ENCODE measurements at places on chromosomes 12 and 14. TPM values are rescaled to one million over a fixed set of nuclear protein-coding genes. Genes with fewer than 3 reads are reported as not detected.

DNA sequence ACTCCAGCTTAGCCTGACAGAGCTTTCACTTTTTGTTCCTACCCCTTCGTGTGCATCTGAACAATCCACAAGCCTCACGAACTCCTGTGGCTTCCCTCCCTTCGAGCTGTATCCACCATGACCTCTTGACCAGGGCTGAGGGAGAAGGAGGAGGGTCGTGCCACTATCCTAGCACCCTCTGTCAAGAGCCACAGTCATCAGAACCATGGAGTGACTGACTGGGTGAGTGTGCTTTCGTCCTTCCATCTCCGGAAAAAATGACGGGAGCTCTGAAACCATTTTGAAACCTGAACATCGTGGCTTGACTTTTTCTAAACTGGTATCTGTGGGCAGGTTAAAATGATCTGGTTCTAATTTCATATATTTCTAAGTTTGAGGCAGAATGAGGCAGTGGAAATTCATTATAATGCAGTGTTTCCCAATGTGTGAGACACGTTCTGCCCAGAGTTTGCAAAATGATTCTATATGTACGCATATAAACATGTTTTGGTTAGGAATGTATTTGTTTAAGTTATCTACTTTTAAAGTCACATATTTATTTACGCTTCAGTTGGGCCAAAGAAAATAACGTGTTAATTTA is 27.0 kb downstream of the IL26 start:
- no peak for DNase-seq

The RNASE1 gene
- total RNA-seq: not detected

The SOCS4 gene
- total RNA-seq: 13.6 TPM

DNA sequence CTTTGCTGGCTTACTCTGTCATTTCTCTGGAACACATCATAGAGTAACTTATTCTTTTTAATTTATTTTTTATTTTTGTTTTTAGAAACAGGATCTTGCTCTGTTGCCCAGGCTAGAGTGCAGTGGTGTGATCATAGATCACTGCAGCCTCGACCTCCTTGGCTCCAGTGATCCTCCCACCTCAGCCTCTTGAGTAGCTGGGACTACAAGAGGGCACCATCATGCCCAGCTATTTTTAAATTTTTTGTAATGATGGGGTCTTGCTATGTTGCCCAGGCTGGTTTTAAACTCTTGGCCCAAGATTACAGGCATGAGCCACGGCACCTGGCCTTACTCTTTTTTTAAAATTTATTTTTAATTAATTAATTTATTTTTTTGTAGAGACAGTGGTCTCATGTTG is 32.2 kb upstream of the RD3L start:
- DNase-seq: no peak

- DNase-seq: no peak
Observed at GRCh38 chr12:33322519-33322918, 117.1 kb downstream of the SYT10 start.

The GARIN6 gene
- not detected for total RNA-seq

The ACSM4 gene
- total RNA-seq: not detected

DNA sequence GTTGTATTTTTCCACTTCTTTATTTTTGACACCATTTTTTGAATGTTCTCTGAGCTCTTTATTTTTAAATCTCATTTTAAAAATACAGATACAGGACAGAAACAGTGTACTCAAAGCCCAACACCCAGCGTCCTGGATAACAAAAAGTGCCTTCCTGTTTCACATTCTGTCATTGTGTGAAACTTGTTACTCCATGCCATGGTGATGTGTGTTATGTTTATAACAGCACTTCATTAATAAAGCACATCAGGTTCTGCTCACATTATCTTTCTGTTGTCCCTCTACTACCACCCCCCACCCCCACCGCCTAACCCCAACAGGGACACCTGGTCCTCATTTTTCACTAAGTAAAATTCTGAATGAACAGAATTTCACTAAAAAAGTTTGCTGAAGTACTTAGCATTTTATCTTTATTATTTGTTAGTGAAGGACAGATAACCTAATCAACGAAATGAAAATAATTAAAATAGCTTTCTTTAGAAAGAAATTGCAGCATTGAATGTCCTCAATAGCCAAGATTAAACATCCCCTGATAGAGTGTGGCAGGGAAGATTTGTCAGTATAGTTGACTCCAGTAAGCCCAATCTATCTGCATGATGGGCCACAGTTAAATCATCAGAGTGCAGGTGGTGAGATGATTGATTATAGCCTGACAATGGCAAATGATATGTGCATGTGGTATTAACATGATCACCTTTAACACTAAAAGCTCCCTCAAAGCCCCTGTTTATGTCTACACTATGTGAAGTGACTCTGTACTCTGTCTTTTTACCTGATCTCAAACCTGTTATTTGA is 153.9 kb downstream of the ACSS3 start:
- no peak for DNase-seq

GRCh38 chr12:113297621-113298471 is 37.1 kb downstream of the SLC8B1 start:
- DNase-seq: no peak

DNA sequence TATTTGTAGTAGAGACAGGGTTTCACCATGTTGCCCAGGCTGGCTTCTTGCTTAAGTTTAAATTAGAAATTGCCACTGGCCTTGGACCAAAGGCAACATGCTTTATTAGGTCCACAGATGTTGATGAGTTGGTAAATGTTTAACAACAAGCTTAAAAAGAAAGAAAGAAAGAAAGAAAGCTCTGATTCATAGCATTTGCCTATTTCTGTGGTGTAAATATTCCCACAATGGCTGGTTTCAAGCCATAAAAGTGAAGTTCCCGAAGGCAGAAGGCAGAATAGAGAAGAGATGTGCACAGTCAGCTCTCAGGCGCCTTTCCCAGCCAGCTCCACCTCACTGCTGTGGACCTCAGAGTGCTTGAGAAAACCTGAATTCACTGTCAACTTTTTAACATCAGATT is 26.4 kb downstream of the KCNK13 start:
- no peak for DNase-seq

- DNase-seq: no peak
Observed at GRCh38 chr12:106739815-106740530, 34.5 kb upstream of the RIC8B start.

DNA sequence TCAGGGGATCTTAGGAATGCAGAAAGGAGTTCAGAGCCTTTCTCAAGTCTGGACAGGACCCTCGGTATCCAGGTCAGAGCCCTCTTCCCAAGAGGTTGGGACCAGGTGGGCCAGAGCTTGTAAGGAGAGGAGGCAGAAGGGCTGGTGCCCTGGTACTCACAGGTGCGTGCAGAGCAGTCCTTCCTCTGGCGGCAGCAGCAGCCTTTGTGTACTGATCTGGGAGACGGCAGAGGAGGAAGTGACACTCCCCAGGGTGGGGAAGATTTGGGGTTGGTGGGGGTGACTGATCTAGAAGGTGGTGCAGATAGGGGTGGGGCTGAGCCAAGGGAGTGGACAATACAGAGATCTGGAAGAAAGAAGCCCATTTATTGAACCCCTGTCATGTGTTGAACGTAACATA is at the start of gene ITGB7:
ITGB7 (minus strand) TSS at position 210 of the 400 bp plus-strand sequence. CDS start 6,808 bp downstream, outside the sequence.
- no peak for DNase-seq

The IL23A gene
- total RNA-seq: not detected

- no peak for DNase-seq
Observed at GRCh38 chr14:68702135-68702534, 90.7 kb downstream of the ZFP36L1 start.

- no peak for DNase-seq
Observed at GRCh38 chr12:77046468-77046867, 18.9 kb downstream of the E2F7 start.

The CCDC175 gene
- total RNA-seq: not detected

The NOXRED1 gene
- 0.51 TPM for total RNA-seq

The RAD51B gene
- 14.7 TPM for total RNA-seq

GRCh38 chr12:122350141-122350848 is 72.2 kb downstream of the CLIP1 start:
- no peak for DNase-seq

DNA sequence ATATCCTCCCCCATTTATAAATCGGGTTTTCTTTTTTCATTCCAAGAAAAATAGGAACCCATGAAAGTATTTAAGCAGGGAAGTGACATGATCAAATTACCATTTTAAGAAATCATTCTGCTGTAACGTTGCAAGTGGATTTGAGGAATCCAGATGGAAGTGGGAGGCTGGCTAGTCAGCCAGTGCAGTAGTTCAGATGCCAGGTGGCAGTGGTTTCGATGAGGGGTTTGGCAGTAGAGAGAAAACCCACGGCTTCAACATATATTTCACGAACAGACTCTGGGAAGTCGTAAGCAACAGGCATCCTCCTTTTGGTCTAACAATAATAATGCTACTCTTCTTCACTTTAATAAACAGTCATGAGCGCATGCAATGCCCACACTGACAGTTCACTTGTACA is 25.0 kb downstream of the PDZRN4 start:
- no peak for DNase-seq

DNA sequence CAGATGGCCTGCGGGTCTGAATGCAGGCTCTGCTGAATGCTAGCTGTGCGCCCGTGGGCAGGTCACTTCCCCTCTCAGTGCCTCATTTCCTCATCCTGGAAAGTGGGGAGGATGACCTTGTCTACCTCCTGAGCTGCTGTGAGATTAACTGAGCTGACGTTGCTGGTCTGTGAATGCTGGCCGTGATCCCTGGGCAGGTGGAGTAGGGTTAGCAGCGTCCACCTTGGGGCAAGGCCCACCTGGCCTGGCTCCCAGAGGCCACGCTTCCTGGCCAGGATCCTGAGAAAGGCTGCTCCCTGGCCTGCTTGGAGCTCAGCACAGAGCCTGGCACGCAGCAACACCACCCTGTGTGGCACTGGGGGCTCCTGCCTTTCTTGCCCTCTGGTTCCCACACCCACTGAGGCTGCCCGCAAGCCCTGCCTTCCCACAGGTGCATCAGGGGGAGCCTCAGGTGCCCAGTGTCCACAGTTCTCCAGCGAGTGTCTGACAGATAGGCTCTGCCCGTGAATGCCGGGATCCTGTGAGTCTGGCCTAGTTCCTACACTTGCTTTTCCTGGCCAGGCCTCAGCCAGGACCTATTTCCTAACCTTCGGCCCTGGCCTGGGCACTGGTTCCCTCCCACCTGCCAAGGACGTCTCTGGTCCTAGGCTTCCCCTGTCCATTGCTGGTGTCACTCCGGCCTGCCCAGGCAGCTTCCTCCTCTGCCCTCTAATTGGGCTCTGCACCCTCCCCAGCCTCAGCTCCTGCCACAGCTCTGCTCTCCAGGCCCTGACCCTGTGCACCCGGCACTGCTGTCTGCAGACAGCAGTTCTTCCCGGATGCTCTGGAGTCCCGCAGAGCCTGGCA is 37.2 kb upstream of the TDRD9 start:
- no peak for DNase-seq

The SLC17A8 gene
- total RNA-seq: not detected

The RPS29 gene
- 1,758 TPM for total RNA-seq

- no peak for DNase-seq
Observed at GRCh38 chr12:31474751-31475150, 116.2 kb downstream of the DENND5B start.

GRCh38 chr14:77562681-77563080 is 53.8 kb downstream of the SPTLC2 start:
- no peak for DNase-seq

The TDRD9 gene
- total RNA-seq: 0.51 TPM

The PELI2 gene
- total RNA-seq: 1.7 TPM

The RND1 gene
- 4.5 TPM for total RNA-seq

The FAM181A gene
- not detected for total RNA-seq

DNA sequence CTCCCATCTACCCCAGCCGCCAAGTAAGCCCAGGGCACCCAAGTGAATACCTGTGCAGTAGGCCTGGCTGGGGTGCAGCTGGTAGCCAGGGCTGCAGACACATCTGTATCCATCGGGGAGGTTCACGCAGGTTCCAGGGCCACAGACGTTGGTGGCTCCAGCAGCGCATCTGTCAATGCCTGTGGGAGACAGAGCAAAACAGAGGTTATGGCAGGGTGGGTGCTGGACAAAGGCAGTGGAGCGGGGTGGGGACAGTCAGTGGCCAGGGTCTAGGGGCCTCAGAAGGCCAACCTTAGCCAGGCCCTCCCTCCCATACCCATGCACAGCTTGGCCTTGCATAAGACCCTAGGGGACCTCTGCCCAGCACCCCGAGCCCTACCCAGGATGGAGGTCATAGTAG is 29.2 kb downstream of the ISCA2 start:
- no peak for DNase-seq

DNA sequence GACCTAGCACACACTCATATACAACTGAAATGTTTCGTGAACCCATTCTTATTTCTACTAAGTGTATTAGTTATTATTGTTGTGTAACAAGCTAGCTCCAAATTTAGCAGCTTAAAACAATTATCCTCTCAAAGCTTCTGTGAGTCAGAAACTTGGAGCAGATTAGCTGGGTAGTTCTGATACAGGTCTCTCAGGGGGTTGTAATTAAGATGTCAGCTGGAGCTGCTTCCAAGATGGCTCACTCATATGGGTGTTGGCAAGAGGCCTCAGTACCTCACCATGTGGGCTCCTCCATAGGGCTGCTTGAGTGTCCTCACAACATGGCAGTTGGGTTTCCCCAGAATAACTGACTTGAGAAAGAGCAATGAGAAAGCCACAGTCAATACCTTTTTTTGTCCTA is 9.8 kb downstream of the GPR135 start:
- no peak for DNase-seq

- no peak for DNase-seq
Observed at GRCh38 chr14:91170504-91171121, 56.7 kb downstream of the DGLUCY start.

GRCh38 chr12:94544355-94544754 is 84.7 kb upstream of the CEP83 start:
- no peak for DNase-seq

The INSM2 gene
- total RNA-seq: not detected

The ABCD2 gene
- not detected for total RNA-seq

The GPR33 gene
- not detected for total RNA-seq

- no peak for DNase-seq
Observed at GRCh38 chr14:99706107-99706900, 22.2 kb downstream of the CYP46A1 start.
